ENCODE measurements at places on chromosomes 16 and 17.

- DNase-seq: no peak
Measured at GRCh38 chr16:2386990-2387389, 42.3 kb upstream of the CCNF start.

GRCh38 chr17:1040216-1040600 lies 43.3 kb downstream of the TIMM22 start:
- DNase-seq: no peak

DNA sequence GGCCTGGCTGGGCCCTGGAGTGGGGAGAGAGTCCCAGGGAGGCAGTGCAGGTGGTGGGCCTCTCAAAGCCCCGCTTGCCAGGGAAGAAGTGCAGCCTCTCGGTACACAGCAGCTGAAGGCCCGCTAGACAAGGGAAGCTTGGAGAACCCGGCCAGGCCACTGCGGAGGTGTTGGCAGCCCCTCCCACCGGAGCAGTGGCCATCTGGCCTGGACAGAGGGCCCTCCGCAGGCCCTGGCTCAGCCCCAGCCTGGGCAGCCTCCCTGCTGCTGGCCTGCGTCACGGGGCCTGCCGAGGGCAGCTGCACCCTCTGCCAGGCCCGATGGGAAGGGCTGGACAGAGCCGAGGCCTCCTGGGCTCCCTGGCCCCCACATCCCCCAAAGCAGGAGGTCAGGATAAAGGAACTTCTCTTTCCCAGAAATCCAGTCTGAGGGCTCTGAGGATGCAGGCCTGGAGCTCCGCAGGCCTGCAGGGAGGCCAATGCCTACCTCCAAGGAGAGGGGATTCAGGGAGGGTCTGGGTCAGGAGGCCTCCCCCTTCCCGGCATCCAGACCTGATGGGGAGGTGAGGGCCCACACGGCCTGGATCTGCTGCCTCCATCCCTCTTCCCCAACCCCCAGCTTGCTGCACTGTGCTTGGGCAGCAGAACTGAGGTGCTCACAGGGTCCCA lies 4.3 kb downstream of the SPPL2C start:
- no peak for DNase-seq

- no peak for DNase-seq
Measured at GRCh38 chr16:13948086-13948485, 28.1 kb downstream of the ERCC4 start.

GRCh38 chr17:29019475-29020181 lies 13.8 kb upstream of the SEZ6 start:
- DNase-seq: no peak

GRCh38 chr16:76265434-76266045 lies 11.7 kb upstream of the CNTNAP4 start:
- no peak for DNase-seq

All from stimulated activated CD8-positive, alpha-beta memory T cell treated with anti-CD3 and anti-CD28 coated beads, Interleukin-15, amount 100 ng/mL, for 24 hours (primary cell).